ENCODE measurements at places on chromosomes 16 and 17.

DNA sequence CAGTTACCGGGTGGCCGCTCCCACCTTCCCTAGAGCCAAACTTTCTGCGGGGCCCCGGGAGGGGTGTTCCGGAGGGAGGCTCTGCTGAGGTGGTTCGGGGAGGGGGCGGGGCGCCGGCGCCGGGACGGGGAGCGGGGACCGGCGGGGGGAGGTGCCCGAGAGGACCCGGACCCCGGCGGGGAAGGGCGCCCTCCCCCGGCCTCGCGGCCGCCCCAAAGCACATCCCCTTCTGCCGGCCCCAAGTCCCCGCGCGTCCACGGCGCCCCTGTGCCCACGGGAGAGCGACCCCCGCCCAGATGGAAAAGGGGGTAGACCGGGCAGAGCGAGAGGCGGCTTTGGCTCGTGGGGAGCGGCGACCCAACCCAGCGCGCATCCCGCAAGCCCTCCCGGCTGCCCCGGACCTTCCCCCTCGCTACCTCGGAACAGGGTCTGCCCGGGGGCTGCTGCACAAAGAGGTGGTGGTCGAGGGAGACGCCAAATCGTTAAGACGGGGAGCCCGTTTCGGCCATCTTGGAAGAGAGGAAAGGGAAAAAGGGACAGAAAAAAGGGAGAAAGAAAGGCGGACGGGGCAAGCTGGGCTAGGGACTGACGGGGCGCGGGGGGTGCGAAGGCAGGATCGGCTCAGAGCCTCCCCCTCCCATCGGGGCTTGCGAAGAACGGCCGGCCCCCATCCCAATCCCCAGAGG lies 530 bp downstream of the PCGF2 start:
- peak; percentile 41 for DNase-seq

DNA sequence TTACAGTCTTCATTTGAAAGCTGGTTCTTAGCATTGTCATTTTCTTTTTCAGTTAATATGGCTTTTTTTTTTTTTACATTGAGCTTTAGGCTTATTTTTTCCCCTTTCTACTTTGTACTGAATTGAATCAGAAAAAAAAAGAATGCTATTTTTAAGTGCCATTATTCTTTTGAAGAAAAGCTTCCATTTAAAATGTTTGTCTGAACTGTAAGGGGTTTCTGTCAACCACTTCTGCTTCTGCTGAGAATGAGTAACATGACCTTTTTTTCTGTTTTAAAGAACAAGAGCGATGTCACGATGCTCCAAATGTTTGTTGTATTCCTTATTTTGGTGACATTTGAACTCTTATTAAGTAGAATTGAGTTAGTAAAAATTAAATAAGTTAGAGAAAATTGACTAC lies 50.0 kb downstream of the MRTFB start:
- DNase-seq = no peak

DNA sequence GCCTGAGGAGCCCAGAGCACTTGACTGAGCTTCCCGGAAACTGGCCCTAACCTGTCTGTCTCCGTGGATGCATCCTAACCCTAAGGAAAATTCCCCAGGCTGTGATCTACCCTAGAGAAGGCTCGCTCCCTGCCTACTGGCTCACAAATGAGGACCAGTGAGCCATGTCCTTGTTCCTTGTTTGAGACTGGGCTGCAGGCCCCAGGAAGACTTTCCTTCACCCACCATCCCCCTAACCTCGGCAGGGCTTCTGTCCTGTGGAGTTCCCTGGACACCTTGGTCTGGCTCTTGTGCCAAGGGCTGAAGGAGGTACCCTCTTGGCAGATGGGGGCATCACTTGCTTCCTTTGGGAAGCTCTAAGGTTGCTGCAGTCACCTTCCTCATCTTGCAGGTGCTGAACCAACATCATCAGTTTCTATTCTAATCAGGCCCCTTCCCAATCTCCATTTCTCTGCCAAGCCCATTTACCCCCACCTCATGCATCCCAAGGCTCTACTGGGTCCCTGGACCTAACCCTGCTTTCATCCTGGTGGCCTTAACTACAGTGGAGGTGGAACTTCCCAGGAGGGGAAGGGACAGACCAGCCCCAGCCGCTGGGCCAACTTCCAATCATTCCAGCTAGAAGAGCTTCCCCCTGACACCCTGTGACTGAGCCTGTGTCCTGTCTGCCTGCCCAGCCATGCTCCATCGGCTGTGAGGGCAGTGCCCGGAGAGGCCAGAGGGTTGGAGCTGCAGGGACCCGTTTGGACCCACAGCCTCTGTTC lies 12.4 kb downstream of the RNF40 start:
- no peak for DNase-seq

DNA sequence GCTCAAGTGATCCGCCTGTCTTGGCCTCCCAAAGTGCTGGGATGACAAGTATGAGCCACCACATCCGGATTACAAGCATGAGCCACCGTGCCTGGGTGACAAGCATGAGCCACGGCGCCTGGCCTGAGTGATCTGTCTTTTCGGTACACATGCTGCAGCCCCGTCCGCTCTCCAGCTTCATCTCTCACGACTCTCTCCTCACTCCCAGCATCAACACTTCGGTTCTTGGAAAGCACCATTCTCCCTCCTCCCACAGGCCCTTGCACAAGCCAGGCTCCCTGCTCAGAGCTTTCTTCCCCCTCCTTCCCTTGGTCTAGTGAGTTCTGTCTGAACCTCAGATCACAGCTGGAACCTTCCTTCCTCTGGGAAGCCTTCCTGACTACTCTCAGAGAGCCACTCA lies 6.5 kb upstream of the NCBP3 start:
- DNase-seq = peak; percentile 45

DNA sequence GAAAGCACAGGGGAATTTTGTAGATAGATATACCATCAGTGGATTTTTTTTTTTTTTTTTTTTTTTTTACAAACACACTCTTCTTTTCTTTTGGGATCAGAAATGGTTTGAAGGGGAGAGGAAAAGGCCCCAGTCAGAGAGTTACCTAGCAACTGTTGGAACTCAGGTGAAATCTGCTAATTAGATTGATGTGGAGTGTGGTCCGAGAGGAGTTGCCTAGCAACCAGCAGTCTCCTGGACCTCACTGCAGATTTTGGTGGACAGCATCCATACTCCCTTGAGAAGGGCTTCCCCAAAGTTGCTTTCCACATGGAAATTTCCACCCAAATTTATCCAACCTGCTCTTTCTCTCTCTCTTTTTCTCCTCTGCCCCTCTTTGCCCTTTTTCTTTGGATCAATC lies 165.4 kb downstream of the UTP18 start:
- no peak for DNase-seq

GRCh38 chr16:89498839-89499238 lies 8.5 kb upstream of the ANKRD11 start:
- DNase-seq = peak; percentile 57

DNA sequence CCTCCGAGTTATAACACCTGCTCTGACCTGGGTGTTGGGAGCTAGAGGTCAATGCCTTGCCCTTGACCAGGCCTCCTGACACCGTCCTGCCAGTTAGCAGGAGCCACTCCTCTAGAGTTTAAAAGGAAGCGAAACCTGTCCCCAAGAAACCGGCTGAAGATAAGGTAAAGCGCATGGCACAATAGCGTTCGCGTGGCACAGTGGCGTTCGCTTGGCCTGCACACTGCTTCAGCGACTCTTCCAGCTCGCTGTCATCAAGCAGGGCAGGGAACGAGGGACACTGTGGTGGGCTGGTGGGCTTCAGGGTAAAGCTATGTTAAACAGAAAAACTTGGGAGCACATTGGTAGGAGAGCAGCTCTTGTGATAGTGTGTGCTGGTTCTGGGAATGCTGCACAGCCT lies 28.2 kb upstream of the ETV4 start:
- DNase-seq = no peak

DNA sequence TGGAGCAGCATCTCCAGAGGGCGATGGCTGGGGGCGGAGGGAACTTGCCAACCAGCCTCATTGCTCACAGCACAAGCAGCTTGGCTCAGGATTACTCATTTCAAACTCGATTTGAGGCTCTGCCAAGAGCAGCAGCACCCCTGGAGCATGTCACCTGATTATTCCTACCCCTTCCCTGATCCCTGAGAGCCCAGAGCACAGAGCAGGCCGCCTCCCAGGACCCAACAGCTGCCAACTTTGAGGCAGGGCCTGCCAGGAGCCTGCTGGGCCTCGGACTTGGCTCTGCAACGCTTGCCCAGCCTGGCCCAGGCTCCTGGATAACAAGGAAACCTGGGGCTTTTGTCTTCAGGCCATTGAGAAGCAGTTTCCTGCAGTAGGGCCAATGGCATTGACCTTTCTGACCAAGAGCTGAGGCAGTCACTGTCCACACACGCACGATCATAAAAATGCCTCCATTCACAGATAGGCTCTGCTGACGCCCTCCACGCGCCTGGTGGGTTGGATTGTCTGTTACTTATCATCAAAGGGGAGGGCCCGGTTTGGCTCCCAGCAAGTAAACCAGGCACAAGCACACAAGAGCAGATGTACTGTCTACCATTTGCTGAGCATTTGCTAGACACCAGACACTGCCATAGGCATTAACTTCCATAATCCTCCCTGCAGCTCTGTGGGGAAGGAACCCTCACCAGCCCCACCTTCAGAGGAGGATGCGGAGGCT lies 406.6 kb upstream of the EEF2KMT start:
- no peak for DNase-seq

- DNase-seq = no peak
Measured at GRCh38 chr16:83619381-83620150, 188.2 kb upstream of the HSBP1 start.

- no peak for DNase-seq
Measured at GRCh38 chr17:2061441-2061958, 6.6 kb downstream of the HIC1 start.

GRCh38 chr17:59829217-59830006 lies 63.3 kb downstream of the TUBD1 start:
- DNase-seq = no peak

DNA sequence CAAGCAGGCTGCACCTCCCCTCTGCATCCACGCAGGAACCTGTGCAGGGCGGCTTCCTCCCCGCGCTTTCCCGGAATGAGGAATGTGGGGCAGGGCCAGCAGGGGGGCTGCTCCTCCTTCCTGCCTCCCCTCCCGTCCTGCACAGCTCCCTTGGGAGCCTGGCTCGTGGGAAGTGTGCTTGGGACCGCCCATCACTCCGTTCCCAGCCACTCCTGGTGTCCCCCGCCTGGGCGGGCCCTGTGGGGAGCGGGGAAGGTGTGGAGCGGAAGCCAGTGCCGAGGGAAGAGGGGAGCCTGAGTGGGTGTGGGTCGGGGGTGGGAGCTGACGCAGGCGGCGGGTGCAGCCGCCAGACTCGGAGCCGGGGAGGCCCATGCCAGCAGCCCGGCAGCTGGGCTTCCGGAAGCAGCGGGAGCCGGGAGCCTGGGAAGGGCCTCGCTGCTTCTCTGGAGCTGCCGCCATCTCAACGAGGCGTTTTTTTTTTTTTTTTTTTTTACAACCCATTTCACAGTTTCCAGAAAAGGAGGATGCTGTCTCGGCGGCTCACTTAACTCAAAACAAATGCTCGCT lies 24.1 kb downstream of the BAHCC1 start:
- DNase-seq = peak; percentile 78

- DNase-seq = no peak
Measured at GRCh38 chr16:73817526-73818324, 478.9 kb upstream of the PSMD7 start.

GRCh38 chr17:42405963-42406495 lies 17.0 kb downstream of the CAVIN1 start:
- no peak for DNase-seq

DNA sequence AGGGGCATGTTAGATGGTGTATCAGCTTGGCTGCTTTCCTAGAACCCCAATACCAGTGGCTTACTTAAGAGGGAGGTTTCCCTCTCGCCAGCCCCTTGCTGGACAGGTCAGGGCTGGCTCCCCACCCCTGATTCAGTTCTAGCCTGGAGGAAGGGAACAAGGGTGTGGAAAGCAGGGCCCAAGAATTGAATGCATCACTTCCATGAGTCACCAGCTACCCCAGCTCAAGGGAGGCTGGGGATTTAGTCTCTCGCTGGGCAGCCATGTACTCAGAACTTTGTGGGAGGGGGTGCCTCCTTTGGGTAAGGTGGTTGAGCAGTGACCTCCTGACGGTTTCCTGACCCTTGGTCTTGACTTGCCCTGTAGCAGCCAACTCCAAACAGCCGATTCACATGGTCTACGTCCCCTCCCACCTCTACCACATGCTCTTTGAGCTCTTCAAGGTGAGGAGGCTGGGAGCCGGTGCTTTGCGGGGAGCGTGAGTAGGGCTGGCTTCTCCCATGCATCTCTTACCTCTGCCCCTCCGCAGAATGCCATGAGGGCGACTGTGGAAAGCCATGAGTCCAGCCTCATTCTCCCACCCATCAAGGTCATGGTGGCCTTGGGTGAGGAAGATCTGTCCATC lies 12.8 kb downstream of the PDK2 start:
- DNase-seq = no peak

DNA sequence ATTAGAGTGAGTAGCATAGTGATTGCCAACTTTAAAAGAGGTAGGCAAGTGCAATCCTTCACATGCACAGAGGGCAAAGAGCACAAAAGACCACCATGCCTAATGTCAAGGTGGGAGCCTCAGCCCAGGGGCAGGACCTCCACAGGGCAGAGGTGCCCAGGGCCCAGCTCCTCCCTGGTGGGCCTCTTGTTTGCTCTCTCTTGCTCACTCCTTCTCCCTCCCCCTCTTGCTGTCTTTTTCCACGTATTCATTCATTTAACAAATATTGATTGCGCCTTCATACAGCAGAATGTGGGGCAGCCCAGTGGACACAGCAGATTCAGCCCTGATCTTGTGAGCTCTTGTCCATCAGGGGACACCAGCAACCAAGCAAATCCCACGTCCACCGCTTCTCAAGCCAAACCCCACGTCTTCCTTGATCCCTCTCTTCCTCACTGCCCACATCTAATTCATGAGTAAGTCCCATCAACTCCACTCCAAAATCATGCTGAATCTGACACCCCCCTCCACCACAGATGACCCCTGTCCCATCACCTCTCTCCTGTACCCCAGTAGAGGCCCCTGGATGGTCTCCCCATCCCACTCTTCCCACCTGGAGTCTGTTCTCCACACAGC lies 44.1 kb upstream of the RPL38 start:
- DNase-seq = no peak

- DNase-seq = no peak
Measured at GRCh38 chr17:7825206-7825990, 8.6 kb upstream of the KDM6B start.

- no peak for DNase-seq
Measured at GRCh38 chr16:12925026-12925800, 23.8 kb downstream of the SHISA9 start.

- DNase-seq = no peak
Measured at GRCh38 chr16:75256696-75257343, 5.4 kb upstream of the BCAR1 start.

Measured in muscle of arm (tissue), 14 donors.